Activated CD4-positive, alpha-beta T cell treated with anti-CD3 and anti-CD28 coated beads, Interleukin-2, Interleukin-6, amounts not matched to agents 100 ng/mL and 50 ng/mL, durations not matched to agents 16 hours and 8 hours (primary cell): ENCODE measurements at places on chromosomes 13 and 19.
A peak's percentile ranks its signal among the peaks of the same experiment; 100 is the strongest.

GRCh38 chr13:28529836-28530235 lies 34.9 kb upstream of the FLT1 start:
- no peak for DNase-seq

- DNase-seq: peak; percentile 52
These were observed 303.6 kb upstream of the ZNF507 start for GRCh38 chr19:32041681-32042292.

GRCh38 chr19:27964185-27964584 lies 1248.8 kb downstream of the UQCRFS1 start:
- DNase-seq: no peak

DNA sequence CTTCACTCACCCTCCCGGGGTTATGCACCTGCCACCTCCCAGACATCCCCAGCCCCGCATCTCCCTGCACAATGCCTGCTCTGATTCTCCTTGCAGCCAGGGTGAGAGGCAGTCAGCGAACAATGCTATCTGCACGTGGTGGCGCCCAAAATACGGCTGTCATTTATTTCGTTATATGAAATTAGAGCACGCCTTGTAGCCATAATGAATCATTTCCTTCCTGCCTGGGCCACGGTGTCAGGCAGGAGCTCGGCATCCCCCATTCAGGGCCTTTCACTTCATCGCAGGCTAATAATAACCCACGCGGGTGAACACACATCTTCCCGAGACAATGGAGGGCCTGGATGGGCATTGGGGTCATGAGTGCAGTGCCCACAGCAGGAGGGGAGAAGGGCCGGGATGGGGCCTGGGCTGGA lies 143.8 kb upstream of the ZNF507 start:
- peak; percentile 66 for DNase-seq

DNA sequence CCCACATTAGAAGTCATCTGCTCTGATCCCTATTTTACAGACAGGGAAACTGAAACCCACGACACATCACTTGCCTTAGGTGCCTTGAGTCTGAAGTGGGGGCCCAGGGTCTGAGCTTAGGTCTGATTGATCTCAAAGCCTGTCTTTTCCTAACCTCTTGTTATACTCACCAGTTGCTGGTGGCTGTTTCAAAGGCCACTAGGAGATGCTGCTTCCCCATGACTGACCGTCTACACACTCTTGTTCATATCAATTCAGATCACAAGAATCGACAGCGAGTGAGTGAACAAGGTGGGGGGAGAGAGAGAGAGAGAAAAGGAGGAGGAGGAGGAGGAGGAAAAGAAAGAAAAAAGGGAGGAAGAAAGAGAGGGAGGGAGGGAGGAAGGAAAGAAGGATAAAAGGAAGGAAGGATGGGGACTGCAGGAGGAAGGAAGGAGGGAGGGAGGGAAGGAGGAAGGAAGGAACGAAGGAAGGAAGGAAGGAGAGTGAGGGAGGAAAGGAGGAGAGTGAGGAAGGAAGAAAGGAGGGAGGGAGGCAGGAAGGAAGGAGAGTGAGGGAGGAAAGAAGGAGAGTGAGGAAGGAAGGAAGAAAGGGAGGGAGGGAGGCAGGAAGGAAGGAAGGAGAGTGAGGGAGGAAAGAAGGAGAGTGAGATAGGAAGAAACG lies 3.3 kb downstream of the OR10H1 start:
- peak; percentile 10 for DNase-seq

- DNase-seq: peak; percentile 94
These were observed 7.3 kb downstream of the MRPL4 start for GRCh38 chr19:10259162-10259905.

- DNase-seq: no peak
These were observed 18.4 kb downstream of the FOXO1 start for GRCh38 chr13:40648040-40648439.

- DNase-seq: no peak
These were observed 55.4 kb downstream of the INTS6 start for GRCh38 chr13:51397262-51397941.

GRCh38 chr13:41327994-41328790 lies 17.1 kb downstream of the NAA16 start:
- DNase-seq: no peak

GRCh38 chr19:33397536-33398360 lies 24.2 kb downstream of the CEBPG start:
- DNase-seq: no peak

DNA sequence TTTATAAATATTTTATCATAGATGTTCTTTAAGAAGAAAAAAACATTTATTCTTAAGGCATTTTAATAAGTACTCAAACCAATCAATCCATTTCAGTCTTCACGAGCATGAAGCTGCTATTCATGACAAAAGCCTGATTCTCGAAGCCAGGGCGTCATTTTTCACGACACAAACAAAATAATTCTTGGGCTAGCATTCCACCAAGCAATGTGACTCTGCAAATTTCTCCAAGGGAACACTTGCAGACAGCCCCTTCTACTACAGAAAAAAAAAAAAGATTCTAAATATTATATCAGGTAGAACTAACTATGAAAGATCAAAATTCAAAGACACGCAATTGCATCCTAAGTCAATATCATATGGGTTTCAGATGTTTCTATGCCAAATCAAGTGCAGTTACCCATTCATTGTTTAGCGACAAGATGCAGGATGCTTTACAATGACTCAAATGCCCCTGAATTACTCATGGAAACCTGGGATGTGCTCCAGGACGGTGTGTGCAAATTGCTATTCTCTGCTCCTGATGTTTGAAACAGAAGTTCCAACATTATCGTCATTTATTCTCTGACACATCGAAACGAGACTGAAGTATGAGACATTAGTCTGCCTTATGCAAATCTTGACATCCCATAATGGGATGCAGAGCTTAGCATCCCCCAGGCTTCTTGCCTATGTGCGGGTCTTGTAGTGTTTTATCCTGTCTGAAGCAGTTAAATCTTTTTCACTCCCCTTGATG lies 517.7 kb downstream of the MYO16 start:
- DNase-seq: no peak

- DNase-seq: peak; percentile 75
These were observed 200.9 kb upstream of the TMTC4 start for GRCh38 chr13:100875392-100876043.

- no peak for DNase-seq
These were observed 843 bp downstream of the ZNF610 start for GRCh38 chr19:52336791-52337381.

DNA sequence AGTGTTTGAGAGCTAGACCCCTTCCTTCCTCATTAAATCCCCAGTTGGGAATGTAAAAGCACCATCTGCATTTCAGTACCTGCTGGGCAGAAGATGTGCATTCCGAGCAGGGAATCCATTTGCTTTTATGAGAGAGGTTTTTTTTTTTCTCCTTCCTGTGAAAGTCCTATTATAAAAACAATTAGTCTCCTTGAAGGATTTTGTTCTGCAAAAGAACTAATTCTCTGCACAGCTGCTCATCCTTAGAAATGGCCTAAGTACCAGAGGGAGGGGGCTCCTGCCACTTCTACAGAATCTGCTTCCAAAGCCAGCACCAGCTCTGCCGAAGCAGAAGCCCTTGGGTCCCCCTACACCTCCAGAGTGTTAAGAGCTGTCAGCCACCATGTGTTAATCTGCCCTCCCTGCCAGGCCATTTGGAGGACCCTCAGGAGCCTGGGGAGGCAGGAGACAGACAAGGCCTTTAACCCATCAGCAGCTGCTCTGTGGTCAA lies 36.4 kb upstream of the SERPINE3 start:
- no peak for DNase-seq

DNA sequence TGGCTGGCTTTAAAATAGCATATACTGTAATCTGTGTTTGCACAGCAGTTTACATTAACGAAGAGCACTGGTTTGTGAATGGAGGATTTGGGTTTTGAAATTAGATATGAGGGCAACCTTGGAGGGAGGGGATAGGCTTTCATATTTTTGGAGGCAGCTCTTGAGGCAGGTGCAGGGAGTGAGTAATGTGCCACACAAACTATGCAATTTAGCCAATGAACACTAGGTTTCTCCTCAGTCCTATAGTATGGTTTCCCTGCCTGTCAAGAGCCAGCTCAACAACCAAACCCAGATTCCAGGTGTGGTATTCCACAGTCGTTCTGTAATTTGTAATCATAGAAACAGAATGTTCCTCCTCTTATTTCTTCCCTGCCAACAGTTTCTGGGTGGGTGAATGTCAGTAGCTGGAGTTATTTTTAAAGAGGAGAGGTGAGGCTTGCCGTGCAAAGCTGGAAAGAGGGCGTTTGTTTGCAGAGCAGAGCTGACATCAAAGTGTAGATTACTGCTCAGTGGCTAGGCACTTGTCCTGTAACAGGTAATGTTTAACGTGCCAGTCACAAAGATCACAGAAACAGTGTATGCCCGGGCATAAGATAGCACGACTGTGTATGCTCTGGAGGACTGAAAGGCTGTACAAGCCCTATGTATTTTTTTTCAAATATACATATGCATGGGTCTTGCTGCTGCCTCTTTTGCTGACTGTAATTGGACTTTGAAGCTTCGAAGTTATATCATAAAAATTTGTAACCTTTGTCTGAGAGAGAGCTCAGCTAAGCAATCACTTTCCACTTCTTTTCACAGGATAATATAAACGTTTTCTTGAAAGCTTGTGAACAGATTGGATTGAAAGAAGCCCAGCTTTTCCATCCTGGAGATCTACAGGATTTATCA lies 124.2 kb downstream of the LMO7 start:
- DNase-seq: no peak

DNA sequence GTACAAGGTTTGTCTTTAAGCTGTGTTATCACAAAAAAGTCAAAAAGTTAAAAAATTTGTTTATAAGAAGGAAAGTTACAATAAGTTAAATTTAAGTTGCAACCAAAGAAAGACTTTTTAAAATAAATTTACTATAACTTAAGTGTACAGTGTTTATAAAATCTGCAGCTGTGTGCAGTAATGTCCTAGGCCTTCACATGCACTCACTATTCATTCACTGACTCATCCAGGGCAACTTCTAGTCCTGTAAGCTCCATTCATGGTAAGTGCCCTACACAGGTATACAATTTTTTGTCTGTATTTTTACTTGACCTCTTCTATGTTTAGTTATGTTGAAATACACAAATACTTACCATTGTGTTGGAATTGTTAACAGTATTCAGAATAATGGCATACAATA lies 667.9 kb upstream of the SLITRK5 start:
- DNase-seq: no peak

GRCh38 chr13:46386392-46387063 lies 524 bp downstream of the RUBCNL start:
- no peak for DNase-seq

- no peak for DNase-seq
These were observed 128.3 kb downstream of the KLF5 start for GRCh38 chr13:73187106-73187505.

DNA sequence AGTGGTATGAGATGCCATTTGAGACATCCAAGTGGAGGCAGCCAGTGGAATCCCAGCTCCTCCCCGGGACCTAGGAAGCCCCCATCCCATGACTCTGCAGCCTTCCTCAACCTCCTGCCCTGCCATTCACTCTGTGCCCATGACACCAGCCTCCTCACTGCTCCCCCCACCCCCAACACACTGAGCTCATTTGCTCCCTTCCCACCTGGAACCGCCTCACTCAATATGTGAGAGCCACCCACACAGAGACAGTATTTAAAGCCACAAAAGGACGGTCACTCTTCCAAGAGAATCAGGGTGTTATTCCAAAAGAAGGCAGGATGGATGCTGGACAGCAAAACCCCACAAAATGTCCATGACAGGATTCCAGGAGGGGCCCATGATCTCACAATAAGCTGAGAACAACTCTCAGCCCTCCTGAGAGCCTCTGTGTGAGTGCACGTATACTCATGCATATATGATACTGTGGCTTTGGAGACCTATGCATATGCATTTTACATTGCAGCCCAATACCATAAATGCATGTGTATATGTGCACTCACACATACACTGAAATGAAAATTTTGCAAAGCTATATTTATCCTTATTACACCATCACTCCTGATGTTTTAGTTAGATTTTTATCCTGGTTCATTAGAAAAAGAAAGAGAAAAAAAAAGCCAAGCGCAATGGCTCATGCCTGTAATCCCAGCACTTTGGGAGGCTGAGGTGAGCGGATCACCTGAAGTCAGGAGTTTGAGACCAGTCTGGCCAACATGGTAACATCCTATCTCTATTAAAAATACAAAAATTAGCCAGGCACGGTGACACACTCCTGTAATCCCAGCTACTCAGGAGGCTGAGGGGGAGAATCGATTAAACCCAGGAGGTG lies 10.8 kb upstream of the RANBP3 start:
- DNase-seq: no peak

DNA sequence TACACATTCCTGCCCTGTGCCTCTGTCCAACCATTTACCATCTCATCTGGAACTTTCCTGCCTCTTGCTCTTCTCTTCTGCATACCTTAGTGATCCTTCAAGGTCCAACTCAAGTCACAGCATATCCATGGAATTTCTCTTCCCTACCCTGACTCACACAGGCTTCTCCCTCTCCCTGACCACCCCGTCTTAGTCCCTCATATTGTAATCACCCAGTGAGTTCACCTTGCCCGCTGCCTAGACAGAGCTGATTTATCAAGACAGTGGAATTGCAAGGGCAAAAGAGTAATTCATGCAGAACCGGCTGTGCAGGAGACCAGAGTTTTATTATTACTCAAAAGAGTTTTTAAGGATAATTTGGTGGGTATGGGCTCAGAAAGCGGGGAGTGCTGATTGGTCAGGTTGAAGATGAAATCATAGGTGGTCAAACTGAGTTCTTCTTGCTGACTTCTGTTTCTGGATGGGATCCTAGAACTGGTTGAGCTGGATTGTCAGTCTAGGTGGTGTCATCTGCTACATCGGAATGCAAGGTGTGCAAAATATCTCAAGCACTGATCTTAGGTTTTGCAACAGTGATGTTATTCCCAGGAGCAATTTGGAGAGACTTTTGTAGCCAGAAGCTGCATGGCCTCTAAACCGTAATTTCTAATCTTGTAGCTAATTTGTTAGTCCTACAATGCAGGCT lies 67.2 kb downstream of the HSPH1 start:
- no peak for DNase-seq

DNA sequence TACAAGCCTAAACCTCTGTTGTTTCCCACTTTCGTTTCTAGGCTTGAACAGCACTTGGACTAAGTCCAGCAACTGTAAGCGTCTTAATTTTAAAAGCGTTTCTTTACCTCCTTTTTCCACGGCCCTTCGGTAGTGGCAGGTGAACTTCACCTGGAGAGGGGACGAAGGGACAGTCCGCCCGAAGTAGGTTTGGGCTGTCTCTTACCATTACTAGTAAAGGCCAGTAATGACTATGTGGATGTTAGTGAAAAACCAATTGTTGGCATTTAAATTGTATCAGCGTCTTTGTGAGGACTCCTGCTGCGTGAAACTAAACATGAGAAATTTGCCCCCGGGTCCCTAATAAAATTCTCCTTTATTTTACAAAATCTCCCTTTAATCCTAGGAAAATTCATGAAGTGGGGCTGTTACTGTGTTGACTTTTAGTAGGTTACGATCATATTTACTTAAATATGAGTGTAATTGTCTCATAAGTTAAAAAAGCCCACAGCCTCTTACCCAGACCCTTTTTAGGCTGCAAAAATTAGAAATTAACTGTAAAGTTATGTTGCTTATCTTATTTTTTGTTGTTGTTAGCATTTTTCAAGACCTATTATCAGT lies 983 bp downstream of the ITM2B start:
- DNase-seq: no peak
